ENCODE measurements at places on chromosomes 1 and 21.
A peak's percentile ranks its signal among the peaks of the same experiment; 100 is the strongest.

- no peak for DNase-seq
Measured at GRCh38 chr21:38675182-38675824, 130.4 kb upstream of the ETS2 start.

DNA sequence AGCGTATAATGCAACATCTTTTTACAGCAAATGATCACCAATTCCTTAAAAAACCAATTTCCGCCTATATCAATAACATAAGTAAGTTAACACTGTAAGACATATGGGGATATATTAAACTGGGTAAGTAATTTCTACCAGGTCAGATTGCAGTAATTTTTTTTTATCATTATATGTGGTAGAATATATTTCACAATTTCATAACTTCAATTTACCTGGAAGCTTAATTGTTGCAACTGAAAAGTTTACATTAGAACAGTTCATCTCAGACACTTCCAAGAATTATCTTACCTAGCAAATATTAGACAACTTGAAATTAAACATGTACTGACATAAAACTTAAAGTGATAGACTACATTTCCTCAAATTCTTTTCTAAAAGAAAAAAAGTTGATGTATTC lies 51.9 kb upstream of the ASPM start:
- DNase-seq: no peak

- no peak for DNase-seq
Measured at GRCh38 chr21:31479714-31480113, 135.7 kb upstream of the TIAM1 start.

DNA sequence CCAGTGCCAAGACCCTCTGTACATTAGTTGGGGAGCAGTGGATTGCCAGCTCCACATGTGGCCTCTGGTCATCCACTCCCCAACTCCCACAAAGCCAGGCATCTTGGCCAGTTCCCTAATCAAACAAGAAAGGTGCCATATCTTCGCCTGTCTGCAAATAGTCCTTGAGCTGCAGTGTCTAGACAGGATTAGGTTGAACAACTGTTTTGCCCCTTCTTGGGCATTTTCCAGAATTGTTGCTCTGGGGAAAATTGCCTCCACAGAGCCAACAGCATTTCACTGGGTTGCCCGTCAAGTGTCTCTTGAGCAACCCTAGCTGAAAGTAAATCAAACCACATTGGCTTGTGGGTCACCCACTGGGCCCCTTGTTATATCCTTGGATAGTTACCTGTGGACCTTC lies 109.3 kb downstream of the GDAP2 start:
- DNase-seq: no peak

DNA sequence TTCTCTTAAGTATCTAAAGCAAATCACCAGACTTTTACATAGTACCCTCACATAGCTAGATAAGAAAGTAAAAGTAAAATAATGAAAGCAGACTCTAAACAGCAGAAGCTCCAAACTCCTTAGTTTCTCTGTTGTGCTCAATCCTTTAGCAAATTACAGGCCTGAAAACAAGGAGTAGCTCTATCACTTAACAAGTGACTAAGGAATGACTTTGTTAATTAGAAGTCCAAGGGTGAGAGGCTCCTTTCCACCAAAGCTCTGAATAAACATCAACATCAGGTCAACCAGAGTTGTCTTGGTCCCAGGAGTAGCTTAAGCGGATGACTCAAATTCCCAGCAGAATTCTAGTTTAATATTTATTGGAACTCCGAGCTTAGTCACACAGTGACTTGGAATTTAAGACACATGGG lies 5.9 kb downstream of the NRIP1 start:
- peak; percentile 89 for DNase-seq

GRCh38 chr1:61372944-61373343 lies 290.6 kb downstream of the NFIA start:
- no peak for DNase-seq

- no peak for DNase-seq
Measured at GRCh38 chr1:30604801-30605440, 118.5 kb downstream of the MATN1 start.

- DNase-seq: no peak
Measured at GRCh38 chr1:216521477-216521876, 98.2 kb upstream of the USH2A start.

DNA sequence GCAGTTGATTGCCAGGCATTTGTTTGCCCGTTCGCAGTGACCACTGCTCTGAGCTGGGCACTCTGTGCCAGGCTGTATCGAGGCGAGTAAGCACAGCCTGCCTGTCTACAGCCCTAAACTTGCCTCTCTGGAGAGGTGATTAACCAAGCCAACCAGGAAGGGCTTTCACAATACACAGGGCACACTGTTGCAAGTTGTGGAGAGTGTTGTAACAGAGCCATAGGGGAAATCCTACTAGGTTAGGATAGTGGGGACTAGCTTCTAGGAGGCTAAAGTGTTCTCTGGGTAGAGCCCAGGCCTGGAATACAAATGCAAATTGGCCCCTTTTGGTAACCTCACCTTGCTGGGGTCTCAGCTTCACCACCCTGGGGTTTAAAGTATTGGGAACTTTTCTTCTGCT lies 23.8 kb downstream of the PRDM2 start:
- DNase-seq: no peak

DNA sequence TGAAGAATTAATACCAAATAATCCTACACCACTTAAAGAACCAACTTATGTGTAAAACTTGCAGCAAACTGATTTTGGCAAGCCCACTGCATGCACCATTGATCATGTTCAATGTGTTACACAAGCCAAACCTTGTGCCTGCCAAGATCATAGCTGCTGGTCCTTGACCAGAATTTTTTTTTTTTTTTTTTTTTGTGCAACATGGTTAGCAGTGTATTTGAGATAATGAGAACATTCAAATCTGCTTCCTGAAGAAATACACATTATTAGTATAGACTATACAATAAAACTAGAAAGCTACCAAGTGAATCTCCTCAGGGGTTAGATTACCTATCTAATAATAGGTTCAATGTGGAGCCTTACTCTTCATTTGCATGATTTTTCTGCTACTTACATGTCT lies 421.0 kb downstream of the MRPL39 start:
- no peak for DNase-seq
